ENCODE measurements at places on chromosomes 2 and 18.

DNA sequence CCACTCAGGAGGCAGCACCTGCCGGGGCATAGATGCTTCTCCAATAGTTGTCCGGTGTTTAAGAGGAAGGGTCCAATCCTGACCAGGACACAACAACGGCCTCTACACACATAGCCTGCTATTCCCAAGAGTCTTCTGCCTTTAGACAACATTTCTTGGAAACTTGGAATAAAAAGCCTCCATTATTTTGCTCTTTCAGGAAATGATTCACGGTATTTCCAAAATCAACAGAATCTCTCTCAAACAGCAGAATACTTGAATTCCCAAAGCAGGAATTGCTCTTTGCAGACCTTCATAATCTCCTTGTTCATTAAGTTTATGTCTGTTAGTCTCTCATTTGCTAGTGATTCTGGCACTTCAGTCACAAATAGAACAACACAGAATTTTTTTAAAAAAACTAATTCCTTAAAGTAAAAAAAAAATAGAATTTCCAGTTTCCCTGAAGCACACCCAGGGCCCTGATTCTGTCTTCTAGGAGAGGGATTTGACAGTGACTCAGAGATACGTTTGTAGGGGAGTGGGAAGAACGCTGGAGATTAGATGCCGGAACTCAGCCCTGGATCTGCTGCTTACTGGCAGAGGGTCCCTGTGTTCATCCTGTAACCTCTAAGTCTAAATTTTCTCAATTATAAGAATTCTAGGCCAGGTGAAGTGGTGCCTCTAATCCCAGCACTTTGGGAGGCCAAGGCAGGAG lies 74.7 kb downstream of the NAB1 start:
- DNase-seq = no peak

- DNase-seq = no peak
Observed at GRCh38 chr2:153043385-153043784, 325.0 kb downstream of the ARL6IP6 start.

- no peak for DNase-seq
Observed at GRCh38 chr18:58697146-58697545, 25.9 kb downstream of the MALT1 start.

GRCh38 chr2:24461685-24462084 lies 29.4 kb upstream of the NCOA1 start:
- no peak for DNase-seq

DNA sequence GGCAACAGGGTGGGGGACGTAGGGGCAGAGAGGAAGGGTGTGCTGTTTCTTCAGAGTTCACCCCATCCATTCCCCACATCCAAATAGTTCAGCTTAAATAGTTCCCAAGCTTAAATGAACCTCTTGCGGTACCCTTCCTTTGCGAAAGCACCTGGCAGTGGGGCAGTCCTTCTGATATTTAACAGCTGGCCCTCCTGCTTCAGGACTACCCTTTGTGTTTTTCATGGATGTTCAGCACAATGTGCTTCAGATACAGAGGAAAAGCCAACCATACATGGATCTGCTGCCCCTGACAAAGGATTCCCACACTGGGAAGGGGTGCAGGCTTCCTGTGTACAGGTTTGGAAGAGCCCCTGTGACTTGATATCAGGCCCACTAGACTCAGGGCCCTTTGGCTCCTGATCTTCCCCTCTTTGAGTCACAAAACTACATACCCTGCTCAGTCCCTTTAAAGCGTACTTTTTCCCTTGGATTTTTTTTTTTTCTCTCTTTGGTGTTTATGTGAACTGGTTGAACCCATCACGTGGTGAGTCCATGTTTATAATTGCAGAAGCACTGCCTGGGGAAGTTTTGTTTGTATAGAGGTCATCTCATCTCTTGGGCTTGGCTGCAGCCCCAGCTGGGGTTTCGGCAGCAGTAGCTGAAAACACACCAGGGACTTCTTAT lies 45.3 kb upstream of the IGFBP5 start:
- no peak for DNase-seq

- DNase-seq = peak; percentile 57
Observed at GRCh38 chr2:101251844-101252407, 760 bp upstream of the CNOT11 start.

DNA sequence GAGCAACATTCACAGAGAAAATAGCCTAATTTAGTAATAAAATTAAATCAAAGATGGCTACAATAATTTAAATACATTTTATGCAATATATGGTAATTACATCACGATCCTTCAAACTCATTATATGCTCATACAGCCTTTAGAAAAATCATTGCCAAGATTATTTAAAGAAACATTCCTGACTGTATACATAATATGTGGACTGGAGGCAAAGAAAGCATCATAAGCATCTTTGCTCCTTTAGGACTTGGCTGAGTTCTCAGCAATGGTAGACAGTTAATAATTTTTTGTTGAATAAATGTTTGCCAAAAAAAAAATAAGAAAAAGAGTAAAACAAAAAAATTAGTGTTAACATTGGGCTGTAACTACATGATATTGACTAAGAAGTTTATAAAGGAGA lies 26.9 kb downstream of the NCKAP5 start:
- no peak for DNase-seq

- no peak for DNase-seq
Observed at GRCh38 chr2:137706786-137707613, 257.3 kb upstream of the HNMT start.

DNA sequence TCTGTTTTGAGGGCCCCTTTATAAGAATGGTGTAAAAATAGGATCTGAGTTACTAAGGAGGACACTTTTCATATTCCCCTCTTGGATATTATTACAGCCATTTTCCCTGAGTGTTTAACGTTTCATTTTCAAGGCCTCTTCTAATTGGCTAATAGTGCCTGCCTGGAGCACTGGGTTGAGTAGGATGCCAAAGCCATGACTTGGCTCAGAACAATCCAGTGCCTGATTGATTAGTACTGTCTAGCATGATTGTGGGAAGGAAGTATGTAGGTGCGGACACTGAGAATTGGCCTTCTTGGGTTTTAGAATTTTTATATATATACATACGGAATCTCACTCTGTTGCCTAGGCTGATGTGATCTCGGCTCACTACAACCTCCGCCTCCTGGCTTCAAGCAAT lies 66.1 kb downstream of the NAB1 start:
- no peak for DNase-seq

- no peak for DNase-seq
Observed at GRCh38 chr2:43738257-43738656, 35.6 kb upstream of the DYNC2LI1 start.

- no peak for DNase-seq
Observed at GRCh38 chr2:217838409-217838831, 164.4 kb downstream of the TNS1 start.

- no peak for DNase-seq
Observed at GRCh38 chr18:14029512-14029911, 102.7 kb downstream of the ZNF519 start.

GRCh38 chr2:126059379-126059778 lies 596.6 kb upstream of the GYPC start:
- DNase-seq = no peak

DNA sequence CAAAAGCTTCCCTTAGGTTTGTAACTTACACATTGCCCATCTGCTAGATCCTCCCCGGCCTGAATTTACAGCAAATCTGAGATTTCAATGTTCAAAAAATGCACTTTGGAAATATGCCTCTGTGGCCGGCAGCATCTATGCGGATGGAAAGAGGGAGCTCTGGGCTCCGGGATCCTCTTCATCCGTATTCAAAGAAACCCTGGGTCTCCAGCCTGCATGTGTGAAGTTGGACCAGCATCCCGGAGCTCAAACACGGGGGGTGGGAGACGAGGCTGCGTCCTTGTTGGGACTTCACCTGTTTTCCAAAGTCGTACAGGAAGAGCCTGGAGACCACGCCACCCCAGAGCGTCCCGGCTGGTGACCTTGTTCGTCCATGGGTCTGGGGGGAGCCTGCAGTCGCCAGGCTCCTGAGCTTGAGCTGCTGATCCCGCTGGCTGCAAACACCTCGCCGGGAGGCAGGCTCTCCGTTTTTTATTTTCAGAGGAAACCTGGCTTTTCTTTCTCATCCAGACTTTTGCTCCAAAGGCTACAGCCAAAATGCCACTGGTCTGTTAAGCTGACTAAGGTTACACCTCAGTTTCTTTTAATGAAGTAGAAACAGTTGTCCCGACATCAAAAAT lies 77.4 kb downstream of the PTGR3 start:
- DNase-seq = no peak

- no peak for DNase-seq
Observed at GRCh38 chr2:239928391-239929350, 96.5 kb downstream of the NDUFA10 start.
